Stimulated activated CD8-positive, alpha-beta memory T cell treated with anti-CD3 and anti-CD28 coated beads, Interleukin-15, amount 100 ng/mL, for 4 hours (primary cell): ENCODE measurements at places on chromosomes 5 and 9.

GRCh38 chr9:127977884-127978647, 2.7 kb downstream of the EEIG1 start:
- DNase-seq: no peak

- no peak for DNase-seq
These were observed 586.0 kb downstream of the CCDC171 start for GRCh38 chr9:16138561-16139491.

GRCh38 chr9:122342323-122343050, 28.3 kb upstream of the PTGS1 start:
- no peak for DNase-seq

DNA sequence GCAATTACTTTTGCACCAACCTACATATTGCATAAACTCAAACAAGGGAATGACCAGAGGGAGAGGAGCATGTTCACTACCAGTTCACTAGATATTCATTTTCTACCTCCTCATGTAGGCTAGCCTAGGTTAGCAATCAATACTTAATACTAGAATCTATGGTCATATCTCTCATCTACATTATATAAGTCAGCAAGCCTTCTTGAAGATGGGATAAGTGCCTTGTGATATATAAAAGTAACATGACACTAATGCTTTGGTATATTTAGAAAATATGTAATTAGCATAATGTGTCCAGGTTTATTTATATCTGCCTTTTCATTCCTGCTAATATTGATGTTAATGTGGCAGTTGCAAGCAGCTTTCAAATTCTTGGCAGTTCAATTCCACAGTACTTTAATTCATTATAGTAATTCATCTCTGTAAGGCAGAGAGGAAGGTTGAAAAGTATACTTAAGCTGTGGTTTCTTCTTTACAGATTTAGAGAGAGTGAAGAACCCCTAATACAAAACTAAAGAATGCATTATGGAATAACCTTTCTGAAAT, 1613.2 kb upstream of the ACO1 start:
- DNase-seq: no peak

DNA sequence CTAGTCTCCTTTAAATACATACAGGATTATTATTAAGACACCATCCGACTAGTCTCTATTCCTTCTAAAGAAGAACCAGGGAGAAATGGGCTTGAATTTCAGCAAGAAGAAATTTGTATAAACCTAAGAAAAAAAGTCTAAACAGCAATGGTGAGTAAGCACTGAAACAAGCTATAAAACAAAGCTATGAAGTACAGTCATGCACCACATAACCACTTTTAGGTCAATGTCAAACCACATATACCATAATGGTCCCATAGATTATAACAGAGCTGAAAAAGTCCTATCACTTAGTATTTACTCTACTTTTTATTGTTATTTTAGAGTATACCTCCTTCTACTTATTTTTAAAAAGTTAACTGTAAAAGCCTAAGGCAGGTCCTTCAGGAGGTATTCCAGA, 102.0 kb upstream of the NFIB start:
- DNase-seq: no peak

DNA sequence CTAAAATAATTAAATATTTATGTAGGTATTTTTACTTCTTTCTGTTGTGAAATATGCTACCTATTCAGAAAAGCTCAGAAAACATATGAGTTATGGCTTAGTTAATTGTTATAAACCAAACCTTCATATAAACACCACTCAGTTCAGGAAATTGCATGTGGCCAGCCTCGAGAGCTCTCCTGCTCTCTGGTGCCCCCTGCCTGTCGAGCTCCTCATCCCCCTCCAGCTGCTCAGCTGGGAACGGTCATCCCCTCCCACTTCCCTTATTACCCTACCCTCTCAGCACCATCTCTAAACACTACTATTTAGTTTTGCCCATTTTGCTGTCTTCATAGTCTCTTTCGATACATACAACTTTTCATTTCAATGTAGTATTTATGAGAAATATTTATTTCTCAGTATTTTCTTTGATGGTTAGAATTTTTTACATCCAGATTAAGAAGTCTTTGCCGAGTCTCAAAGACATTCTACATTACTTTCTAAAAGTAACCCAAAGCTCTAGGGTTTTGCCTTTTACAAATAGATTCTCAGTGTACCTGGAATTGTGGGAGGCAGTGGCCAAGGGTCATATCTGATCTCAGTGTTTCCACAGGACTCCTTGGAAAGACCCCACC, 51.2 kb upstream of the SEMA4D start:
- peak; percentile 50 for DNase-seq

- DNase-seq: no peak
These were observed 103.4 kb downstream of the PSD2 start for GRCh38 chr5:139898981-139899380.

GRCh38 chr5:150075806-150076205, 10.5 kb downstream of the CSF1R start:
- no peak for DNase-seq

DNA sequence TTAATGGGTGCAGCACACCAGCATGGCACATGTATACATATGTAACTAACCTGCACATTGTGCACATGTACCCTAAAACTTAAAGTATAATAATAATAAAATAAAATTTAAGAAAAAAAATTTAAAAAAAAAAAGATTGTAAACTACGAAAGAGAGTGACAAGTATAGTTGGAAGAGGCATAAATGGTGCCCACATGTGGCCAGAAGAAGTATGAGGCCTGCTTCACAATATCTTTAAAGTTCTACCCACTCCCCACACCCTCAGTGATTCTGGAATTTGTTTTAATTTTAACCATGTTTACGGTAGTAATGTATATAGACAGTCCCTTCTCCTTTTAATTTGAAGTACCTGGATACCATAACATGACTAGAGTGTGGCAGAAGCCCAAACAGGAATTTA, 172.7 kb downstream of the CHSY3 start:
- DNase-seq: no peak

DNA sequence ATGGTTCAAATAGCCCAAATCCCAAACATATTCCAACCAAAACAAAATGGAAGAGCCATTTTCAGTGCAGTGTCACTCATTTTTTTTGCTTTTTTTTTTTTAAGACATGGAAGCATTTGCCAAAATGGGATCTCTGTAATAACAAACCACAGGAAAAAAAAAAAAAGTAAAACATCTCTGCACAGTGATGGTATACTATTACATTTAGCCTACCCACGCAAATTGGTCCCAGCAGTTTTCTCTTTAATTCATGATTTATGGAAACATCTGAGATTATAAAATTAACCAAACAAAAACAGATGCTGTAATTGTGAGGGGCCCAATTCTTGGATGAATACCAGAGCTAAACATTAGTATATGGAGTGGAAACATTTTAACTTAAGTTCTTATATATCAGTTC, 566.6 kb downstream of the ZNF608 start:
- DNase-seq: no peak
